ENCODE measurements at places on chromosomes 6 and 20. TPM values are rescaled to one million over a fixed set of nuclear protein-coding genes. Genes with fewer than 3 reads are reported as not detected.
A peak's percentile ranks its signal among the peaks of the same experiment; 100 is the strongest.

- no peak within 1 kb of the TSS for H3K27ac ChIP-seq
- H3K36me3 ChIP-seq: no peaks in the 10 kb centered on the region
- peak within 1 kb of the TSS; percentile 36 for H3K4me3 ChIP-seq
- H3K27me3 ChIP-seq: no peaks in the 10 kb centered on the region
- DNase-seq: no peak
- peaks cover 5% of the 10 kb centered on the region for H3K4me1 ChIP-seq
Observed at GRCh38 chr6:146598772-146599405, at the start of gene ADGB. TSS of gene ADGB (plus strand) at chr6:146598972. CDS start at chr6:146599041, 69 bp downstream.

Gene MATN4
- not detected for total RNA-seq

Gene BACH2
- 2.8 TPM for total RNA-seq

GRCh38 chr6:3887150-3887700 lies 38.1 kb downstream of the FAM50B start:
- no peaks in the 10 kb centered on the region for H3K36me3 ChIP-seq
- peaks cover 12% of the 10 kb centered on the region for H3K4me1 ChIP-seq
- DNase-seq: no peak
- H3K4me3 ChIP-seq: no peak overlapping the region
- no peak overlapping the region for H3K27ac ChIP-seq
- H3K27me3 ChIP-seq: no peaks in the 10 kb centered on the region

- H3K27ac ChIP-seq: no peak overlapping the region
- H3K4me1 ChIP-seq: peaks cover 17% of the 10 kb centered on the region
- DNase-seq: no peak
- H3K4me3 ChIP-seq: no peak overlapping the region
Observed at GRCh38 chr6:150408842-150409241, 40.0 kb downstream of the IYD start.

Gene FOXS1
- total RNA-seq: not detected

Gene EGFL8
- total RNA-seq: 15.3 TPM

DNA sequence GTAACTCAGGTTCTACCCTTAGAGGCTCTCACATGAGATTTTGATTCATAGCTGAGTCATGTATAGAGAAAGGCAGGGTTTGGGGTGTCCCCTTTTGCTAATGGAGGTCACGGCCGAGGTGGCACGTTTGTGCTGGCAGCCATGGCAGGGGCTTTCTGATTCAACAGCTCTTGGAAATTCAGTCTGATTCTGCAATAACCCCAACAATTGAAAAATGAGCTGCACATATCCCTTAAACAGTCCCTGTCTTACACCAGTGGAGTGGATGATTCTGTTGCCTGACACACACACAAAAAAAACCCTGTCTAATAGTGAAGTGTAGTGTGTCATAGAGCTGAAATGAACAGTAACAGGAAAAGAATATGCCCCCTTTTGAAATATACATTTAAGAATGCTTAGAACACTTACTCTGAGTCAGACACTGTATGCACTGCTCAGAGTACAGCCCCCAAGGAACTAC lies 40.4 kb upstream of the ARG1 start:
- no peak overlapping the region for H3K27ac ChIP-seq
- H3K4me1 ChIP-seq: no peaks in the 10 kb centered on the region
- no peak overlapping the region for H3K4me3 ChIP-seq
- no peaks in the 10 kb centered on the region for H3K36me3 ChIP-seq
- no peak for DNase-seq

Gene ZNF334
- 6.6 TPM for total RNA-seq

GRCh38 chr6:33824461-33825154 lies 20.8 kb upstream of the MLN start:
- peaks cover 7% of the 10 kb centered on the region for H3K27me3 ChIP-seq
- H3K36me3 ChIP-seq: no peaks in the 10 kb centered on the region
- no peak overlapping the region for H3K27ac ChIP-seq
- no peak overlapping the region for H3K4me3 ChIP-seq
- H3K4me1 ChIP-seq: peaks cover 16% of the 10 kb centered on the region

Gene COL12A1
- total RNA-seq: 149 TPM

Gene IP6K3
- total RNA-seq: 6.7 TPM

Gene OLIG3
- total RNA-seq: not detected

DNA sequence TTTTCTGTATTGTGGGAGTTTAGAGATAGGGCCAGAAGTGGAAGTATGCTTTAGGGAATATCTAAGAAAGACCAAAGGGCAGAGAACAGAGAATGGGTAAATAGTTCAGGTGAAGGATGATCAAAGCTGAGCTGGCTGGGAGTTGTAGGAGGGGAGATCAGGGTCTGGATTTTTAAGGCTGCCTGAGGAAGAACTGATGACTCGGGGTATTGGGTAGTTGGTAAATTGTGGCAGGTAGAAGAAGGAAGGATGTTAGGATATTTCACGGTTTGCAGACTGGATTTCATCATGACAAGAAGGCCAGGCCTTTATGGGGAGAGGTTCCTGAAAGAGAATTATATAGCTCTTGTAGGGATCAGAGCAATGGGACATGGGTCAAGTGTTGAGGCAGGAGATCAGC lies 492.9 kb downstream of the UTRN start:
- no peaks in the 10 kb centered on the region for H3K36me3 ChIP-seq
- DNase-seq: no peak
- H3K27ac ChIP-seq: no peak overlapping the region
- no peaks in the 10 kb centered on the region for H3K27me3 ChIP-seq

GRCh38 chr20:19779634-19780033 lies 21.6 kb downstream of the RIN2 start:
- H3K27me3 ChIP-seq: no peaks in the 10 kb centered on the region
- DNase-seq: no peak
- H3K4me3 ChIP-seq: no peak overlapping the region
- no peak overlapping the region for H3K27ac ChIP-seq

Gene ANKRD6
- 21.4 TPM for total RNA-seq

Gene DZANK1
- 1.9 TPM for total RNA-seq

DNA sequence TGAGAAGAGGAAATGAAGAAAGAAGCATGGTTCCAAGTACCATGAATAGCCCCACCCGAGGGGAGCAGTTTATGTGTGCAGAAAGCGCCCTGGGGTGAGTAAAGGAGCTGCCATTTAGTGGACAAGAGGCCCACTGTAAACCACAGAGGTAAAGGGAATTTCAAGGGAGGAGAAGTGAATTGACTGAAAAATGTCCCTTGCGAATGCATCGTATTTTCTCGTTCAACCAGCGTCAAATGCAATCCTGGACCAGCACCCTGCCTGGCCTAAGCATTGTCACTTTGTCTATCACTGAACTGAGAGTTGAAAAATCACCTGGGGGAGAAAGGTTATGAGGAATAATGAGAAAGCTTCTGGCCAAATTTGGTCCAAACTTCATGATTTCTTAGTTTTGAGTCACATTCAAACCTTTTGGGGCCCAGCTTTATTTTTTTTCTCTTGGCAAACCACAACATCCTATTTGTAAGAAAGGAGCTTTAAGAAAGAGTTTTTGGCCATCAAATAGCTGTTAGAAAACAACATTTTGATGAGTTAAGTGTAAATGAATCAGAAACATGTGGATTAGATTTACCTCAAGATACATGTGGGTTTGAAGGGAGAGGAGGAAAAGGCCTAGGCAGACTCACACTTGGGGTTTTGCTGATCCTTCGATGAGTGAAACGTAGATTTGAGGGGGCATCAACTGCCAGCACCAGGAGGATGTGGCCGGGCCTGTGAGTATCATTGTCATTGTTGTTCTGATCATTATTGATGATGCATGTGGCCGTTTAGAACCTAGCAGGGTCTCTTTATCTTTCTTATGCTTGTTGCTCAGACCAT lies 214.0 kb downstream of the CLIC5 start:
- H3K4me1 ChIP-seq: no peaks in the 10 kb centered on the region
- no peaks in the 10 kb centered on the region for H3K27me3 ChIP-seq
- H3K4me3 ChIP-seq: no peak overlapping the region
- no peak overlapping the region for H3K27ac ChIP-seq
- H3K36me3 ChIP-seq: no peaks in the 10 kb centered on the region

Gene C6orf118
- not detected for total RNA-seq

Gene AK9
- 14.3 TPM for total RNA-seq

Gene HAO1
- total RNA-seq: not detected

Gene NT5E
- 30.3 TPM for total RNA-seq

DNA sequence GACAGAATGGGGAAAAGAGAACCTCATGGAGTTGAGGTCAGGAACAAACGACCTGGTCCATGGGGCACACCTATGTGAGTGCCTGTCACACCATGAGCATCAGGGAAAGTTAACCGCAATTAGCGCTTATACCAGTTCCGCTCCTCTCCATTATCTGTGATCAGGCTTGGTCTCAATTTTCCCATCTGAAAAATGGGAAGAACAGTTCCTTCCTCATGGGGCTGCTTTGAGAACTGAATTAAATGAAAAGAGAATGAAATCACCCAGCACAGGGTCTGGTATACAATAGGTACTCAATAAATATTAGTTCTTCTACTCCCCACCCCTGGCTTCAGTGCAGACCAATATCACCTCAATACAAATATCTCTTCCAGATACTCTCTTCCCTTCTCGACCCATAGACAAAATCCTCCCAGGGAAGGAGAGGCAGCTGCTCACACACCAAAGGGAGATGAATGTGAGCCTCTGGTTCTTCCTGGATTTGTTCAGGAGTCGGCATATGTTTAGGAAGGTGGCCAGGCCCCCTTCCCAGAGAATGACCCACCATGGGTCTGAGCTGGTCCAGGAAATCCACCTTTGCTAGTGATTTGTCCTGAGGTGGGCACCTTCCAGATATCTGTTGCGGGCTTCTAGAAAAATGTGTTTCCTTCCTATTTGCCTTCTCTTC lies 2.4 kb upstream of the PTGIS start:
- no peaks in the 10 kb centered on the region for H3K27me3 ChIP-seq
- H3K4me1 ChIP-seq: peaks cover 31% of the 10 kb centered on the region
- no peaks in the 10 kb centered on the region for H3K36me3 ChIP-seq

DNA sequence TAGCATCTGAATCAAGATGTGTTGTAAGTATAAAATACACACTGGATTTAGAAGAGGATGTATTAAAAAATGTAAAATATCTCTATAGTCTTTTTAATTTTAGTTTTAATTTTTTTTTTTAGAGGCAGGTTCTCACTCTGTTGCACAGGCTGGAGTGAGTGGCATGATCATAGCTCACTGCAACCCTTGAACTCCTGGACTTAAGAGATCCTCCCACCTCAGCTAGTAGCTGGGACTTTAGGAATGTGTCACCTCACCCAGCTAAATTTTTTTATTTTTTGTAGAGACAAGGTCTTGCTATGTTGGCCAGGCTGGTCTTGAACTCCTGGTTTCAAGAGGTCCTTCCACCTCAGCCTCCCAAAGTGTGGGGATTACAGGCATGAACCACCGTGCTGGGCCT lies 46.7 kb upstream of the EPB41L1 start:
- no peaks in the 10 kb centered on the region for H3K4me1 ChIP-seq
- no peaks in the 10 kb centered on the region for H3K36me3 ChIP-seq
- no peak overlapping the region for H3K27ac ChIP-seq
- no peak for DNase-seq
- H3K27me3 ChIP-seq: no peaks in the 10 kb centered on the region

DNA sequence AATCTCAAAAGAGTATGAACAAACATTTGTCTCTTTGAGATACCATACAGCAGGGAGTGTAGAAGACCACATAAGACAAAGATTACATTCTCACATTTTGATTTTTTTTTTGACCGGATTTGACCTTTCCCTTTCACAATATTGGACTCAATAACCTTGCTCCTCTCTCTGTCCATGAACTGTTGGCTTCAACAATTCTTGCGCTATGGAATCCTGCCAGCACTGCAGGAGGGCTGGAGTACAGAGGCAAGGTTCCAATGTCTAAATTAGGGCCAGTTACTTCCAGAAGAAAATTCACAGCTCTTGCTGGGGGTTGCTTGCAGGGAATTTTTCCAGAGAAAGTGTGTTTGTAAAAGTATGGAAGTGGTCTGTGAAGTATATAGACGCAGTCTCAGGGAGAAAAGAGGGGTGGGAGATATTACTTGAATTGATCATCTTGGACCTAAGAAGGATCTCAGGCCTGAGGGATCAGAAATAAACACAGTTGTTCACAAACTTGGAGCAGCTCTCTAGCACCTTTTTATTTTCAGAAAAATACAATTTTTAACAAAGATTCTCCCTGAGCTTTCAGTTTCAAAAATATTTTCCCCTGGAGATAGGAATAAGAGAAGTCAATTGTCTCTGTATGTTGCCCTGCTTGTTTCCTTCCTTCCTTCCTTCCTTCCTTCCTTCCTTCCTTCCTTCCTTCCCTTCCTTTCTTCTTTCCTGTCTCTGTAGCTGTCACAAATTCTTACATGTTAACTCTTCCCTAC lies 765.9 kb downstream of the BCKDHB start:
- H3K27me3 ChIP-seq: no peaks in the 10 kb centered on the region
- H3K4me1 ChIP-seq: no peaks in the 10 kb centered on the region
- H3K27ac ChIP-seq: no peak overlapping the region
- H3K4me3 ChIP-seq: no peak overlapping the region

DNA sequence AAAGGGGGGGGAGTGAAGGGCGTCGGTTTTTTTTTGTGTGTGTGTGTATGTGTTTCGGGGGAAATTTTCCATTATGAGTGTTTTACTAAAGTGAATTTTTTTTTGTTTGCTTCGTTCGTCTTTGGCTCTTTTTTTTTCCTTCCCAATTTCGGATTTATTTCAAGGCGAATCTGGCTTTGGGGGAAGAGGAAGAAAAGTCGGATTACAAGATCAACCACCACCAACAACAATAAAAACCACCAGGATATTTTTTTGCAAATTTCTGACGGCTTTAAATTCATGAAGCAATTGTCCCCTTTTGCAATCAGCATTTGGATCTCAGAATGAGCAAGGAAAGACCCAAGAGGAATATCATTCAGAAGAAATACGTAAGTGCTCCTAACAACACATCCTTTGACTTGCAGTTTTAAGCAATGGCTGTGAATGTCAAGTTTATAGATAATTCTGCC lies 372 bp downstream of the JARID2 start:
- peak overlapping the region; percentile 91 for H3K27ac ChIP-seq
- H3K4me1 ChIP-seq: peaks cover 8% of the 10 kb centered on the region
- no peaks in the 10 kb centered on the region for H3K36me3 ChIP-seq
- no peaks in the 10 kb centered on the region for H3K27me3 ChIP-seq
- peak overlapping the region; percentile 86 for H3K4me3 ChIP-seq

- H3K4me1 ChIP-seq: peaks cover 18% of the 10 kb centered on the region
- H3K36me3 ChIP-seq: no peaks in the 10 kb centered on the region
- DNase-seq: peak; percentile 71
- H3K4me3 ChIP-seq: peak overlapping the region; percentile 19
Observed at GRCh38 chr20:10219452-10219791, 792 bp downstream of the SNAP25 start.

Gene HMGA1
- total RNA-seq: 8.6 TPM

Gene SLC32A1
- total RNA-seq: not detected

Gene FLRT3
- total RNA-seq: 6.4 TPM

Gene MAFB
- total RNA-seq: 43.3 TPM

Gene CD93
- 20.8 TPM for total RNA-seq

GRCh38 chr6:106568530-106568929 lies 60.8 kb downstream of the RTN4IP1 start:
- peaks cover 20% of the 10 kb centered on the region for H3K4me1 ChIP-seq
- H3K27ac ChIP-seq: no peak overlapping the region
- H3K36me3 ChIP-seq: peaks cover 29% of the 10 kb centered on the region
- H3K4me3 ChIP-seq: no peak overlapping the region

Gene HLA-DQB2
- total RNA-seq: not detected

Gene PCIF1
- total RNA-seq: 39.3 TPM

- peaks cover 95% of the 10 kb centered on the region for H3K36me3 ChIP-seq
- H3K27me3 ChIP-seq: no peaks in the 10 kb centered on the region
- peak; percentile 57 for DNase-seq
- no peaks in the 10 kb centered on the region for H3K4me1 ChIP-seq
Observed at GRCh38 chr20:57374343-57374930, 16.8 kb upstream of the RBM38 start.
